ENCODE measurements at places on chromosomes 12 and 14.

DNA sequence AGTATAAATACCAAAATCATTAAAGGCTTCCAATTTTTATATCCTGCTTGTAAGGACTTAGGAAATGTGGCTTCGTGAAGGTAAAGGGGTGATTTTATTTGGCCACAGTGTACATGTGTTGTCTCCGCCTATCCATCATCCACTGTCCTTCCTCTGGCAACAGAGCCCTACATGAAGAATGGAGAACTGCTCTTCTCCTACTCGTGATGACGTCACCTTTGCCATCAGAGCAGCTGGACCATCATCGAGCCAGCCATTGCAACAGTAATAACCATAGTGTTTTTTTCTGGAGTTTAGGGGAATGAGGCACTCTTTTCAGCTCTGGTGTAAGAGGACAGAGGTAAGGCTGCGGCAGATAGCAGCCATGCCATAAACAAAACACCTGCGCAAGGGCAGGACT lies 19.2 kb downstream of the ITPR2 start:
- no peak for DNase-seq

DNA sequence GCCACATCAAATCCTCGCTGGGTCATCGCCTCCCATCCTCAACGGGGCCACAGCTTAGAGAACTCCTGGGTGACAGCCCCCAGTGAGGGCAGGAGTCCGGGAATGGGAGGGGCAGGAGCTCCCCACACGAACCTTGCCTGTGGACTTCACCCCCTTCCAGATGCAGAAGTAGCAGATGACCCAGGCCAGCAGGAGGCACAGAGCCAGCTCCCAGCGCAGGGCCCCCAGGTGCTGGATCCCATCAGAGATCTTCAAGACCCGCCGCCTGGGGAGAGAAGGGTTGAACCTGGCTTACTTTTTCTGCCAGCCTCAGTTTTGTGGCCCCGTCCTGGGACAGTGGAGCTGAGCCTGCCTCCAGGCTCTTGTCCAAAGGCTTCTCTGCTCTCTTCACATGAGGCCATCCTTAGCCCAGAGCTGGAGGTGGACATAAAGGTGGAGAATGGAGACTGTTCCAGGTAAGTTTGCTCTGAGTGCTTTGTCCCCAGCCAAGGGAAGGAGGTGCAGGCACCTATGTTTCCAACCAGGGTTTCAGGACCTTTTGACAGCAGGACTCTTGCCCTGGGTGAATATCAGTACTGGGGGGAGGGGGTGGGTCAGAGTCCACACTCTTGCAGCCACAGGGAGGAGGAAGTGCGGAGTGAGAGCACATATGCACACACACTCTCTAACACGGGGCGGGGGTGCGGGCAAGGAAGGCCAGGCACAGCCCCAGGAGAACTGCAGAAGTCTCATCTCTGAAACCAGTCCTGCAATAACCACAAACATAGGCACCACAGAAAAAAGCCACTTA lies 23.3 kb upstream of the SLC6A12 start:
- DNase-seq, result no peak

GRCh38 chr14:22159957-22160356 lies 429.1 kb downstream of the DAD1 start:
- no peak for DNase-seq

DNA sequence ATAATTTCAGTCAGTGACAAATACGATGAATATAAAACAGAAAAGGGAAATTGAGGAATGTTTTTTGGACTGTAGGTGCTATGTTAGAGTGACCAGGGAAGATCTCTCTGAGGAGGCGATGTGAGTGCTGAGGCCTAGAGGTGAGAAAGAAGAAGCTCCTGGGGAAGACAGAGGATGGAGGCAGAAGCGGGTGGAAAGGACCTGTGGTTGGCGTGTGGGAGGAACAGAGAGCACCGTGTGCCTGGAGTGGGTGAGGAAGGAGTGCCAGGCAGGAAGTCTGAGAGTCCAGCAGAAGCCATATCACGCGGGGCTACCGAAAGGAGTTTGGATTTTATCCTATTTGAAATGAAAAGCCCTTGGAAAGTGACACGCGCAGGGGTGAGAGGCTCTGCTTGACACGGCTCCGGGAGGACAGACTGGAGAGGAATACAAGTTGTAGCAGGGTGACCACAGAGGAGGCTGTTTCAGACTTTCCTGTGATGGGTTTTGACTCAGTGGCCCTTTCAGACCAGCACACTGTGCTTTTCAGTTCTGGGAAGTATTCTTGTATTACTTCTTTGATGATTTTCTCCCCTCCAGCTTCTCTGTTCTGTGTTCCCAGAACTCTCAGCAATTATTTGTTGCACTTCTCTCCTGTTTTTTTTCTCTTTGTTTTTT lies 96.9 kb downstream of the VRK1 start:
- DNase-seq, result no peak

GRCh38 chr12:46692606-46693005 lies 133.2 kb downstream of the SLC38A4 start:
- no peak for DNase-seq

DNA sequence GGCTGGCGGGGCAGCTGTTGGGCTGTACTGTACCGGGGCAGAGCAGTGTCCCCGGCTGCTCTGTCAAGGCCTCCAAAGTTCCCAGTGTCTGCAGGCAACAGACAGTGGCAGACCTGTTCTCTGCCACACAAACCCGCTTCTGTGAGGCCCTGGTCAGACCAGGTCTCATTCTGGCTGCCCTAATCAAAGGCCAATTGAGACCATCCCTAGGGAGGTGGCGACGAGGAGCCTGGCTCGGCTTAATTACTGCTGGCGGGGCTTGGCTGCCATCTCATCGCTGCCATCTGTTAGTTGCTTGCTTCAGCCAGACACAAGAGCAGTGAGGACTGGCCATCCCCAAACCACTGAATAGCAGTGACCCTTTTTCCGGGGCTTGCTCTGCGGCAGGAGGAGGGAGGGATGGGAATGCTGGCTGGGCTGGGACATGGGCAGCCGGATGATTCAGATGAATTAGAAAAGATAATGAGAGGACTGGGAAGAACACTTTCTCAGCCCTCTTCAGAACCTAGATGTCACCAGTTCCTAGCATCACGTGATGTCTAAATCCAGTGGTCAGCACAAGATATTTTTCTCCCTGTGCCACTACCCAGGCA lies 24.5 kb downstream of the ERG28 start:
- DNase-seq, result no peak

- DNase-seq, result no peak
These were observed 542.0 kb downstream of the SNAPC1 start for GRCh38 chr14:62304257-62304656.

DNA sequence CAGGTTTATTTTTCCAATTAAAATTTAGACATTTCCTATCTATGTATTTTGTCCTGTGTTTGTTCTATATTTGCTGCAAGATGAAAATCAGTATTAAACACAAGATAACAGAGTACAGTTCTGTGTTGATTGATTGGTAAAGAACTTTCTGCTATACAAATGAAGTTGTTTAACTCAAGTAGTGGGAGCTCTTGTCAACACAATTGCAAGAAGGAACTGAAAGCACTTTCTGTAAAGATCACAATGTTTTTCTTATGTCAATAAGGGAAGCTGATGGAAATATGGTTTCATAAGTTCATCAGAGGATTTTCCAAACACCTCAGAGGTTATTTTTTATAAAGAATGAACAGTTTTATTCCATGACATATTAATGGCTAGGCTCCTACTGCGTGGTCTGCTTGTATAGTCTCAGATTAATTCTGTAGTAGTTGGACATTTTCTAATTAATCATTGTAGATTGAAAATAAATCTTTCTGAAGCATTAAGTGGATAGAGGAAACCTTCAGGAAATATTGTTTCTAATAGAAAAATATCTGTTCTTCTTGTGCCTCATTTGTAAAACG lies 379.5 kb downstream of the LRFN5 start:
- DNase-seq, result no peak

GRCh38 chr14:31930493-31931240 lies 146.4 kb upstream of the ARHGAP5 start:
- no peak for DNase-seq

- no peak for DNase-seq
These were observed 58.0 kb upstream of the ELK3 start for GRCh38 chr12:96136161-96136560.

- no peak for DNase-seq
These were observed 13.2 kb downstream of the RTRAF start for GRCh38 chr14:52002542-52002941.

GRCh38 chr14:22558221-22558913 lies 30.7 kb downstream of the DAD1 start:
- no peak for DNase-seq

DNA sequence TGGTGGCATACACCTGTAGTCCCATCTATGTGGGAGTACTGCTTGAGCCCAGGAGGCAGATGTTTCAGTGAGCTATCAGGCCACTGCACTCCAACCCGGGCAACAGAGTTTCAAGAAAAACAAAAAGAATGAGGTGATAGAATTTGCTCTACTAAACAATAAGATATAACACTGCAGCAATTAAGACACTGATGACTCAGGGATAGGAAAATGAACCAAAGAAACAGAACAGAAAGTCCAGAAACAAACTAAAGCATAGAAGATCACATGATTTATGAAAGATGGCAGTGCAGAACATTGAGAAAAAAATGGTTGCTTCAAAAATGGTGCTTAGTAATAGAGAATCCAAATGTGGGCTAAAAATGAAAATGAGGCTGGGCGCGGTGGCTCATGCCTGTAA lies 65.2 kb upstream of the AP4S1 start:
- no peak for DNase-seq

DNA sequence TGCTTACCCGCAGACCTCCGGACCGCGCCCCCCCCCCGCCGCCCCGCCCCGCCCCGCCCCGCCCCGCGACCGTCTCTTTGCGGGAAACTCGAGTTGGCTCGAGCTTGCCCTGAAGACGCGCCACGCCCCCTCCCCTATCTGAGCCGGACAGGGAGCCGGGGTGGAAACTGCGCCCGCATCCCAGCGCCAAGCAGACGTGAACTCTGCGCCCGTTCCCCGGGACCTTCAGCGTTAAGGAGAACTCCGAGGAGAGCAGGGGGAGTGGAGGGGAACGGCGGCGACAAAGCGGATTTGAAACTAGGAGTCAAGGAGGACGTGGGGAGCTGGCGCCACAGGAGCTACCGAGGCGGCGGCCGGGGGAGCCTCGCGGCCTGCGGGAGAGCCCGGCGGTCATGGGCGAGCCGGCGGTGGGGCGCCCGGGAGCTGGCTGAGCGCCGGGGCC lies at the start of gene KCNK13:
Gene KCNK13, plus strand, starts transcription at position 310 of the 442 bp plus-strand sequence. CDS start 212 bp downstream, outside the sequence.
- no peak for DNase-seq

DNA sequence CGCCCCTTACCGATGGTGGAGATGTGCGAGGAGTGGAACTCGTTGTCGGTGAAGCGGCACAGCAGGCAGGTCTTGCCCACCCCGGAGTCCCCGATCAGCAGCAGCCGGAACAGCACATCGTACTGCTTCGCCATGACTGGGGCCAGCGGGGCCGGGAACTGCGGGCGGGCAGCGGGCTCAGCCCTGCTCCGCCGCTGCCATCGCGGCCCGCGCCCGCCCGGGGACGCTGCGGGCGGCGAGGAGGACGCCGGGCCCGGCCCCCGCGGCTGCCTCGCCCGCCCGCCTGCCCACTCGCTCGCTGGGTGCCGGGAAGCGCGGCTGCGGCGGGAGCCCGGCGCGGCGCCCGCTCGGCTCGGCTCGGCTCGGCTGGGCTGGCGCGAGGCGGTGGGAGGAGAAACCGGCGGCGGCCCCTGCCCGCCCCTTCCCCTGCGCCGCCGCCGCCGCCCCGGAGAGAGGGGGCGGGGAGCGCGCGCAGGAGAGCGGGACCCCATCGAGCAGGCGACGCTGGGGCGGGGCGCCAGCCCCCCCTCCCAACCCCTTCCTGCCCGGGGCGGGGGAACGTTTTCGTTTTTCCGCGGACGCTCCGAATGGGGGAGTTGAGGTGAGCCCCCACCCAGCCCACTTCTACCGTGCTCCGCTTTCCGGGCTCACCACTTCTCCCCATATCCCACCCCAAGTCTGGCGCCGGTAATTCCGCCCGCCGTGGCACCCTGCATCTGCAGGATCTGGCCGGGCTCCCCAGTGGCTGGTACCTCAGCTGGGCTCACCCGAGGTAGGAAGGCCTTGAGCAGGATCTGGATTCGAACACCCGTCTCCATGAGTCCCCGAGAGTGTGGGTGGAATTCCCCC lies at the start of gene RAB15:
Gene RAB15, minus strand, starts transcription at position 394 of the 849 bp plus-strand sequence. Its CDS starts 260 bp downstream, at position 134.
- no peak for DNase-seq
